T-cell (primary cell): ENCODE measurements at places on chromosomes 7 and 10.

- no peak for DNase-seq
Observed at GRCh38 chr7:101705331-101705730, 76.2 kb upstream of the MYL10 start.

GRCh38 chr7:30469303-30469702, 9.3 kb downstream of the NOD1 start:
- no peak for DNase-seq

GRCh38 chr10:123769647-123770046, 103.5 kb downstream of the GPR26 start:
- DNase-seq, result no peak

- DNase-seq, result no peak
Observed at GRCh38 chr10:113301342-113301984, 251.4 kb upstream of the HABP2 start.

GRCh38 chr10:80493522-80494051, 39.5 kb downstream of the TSPAN14 start:
- DNase-seq, result no peak

- DNase-seq, result no peak
Observed at GRCh38 chr7:134630893-134631292, 15.8 kb upstream of the BPGM start.

DNA sequence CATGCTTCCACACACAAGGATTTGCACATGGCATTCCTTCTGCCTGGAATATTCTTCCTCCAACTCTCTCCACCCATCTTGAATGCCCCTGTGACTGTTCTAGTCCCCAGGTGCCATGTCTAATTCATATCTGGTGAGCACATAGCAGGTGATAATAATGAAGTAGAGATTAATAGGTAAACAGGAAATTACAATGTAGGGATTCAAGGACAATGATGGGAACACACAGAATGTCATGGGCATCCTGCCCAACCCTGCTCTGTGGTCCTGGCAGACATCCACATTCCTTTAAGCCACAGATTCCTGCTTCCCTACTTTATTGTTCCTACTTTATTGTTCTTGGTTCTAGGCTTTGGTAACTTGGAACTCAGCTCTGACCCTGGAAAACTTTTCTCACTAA, 115.8 kb downstream of the THSD7A start:
- DNase-seq, result no peak

DNA sequence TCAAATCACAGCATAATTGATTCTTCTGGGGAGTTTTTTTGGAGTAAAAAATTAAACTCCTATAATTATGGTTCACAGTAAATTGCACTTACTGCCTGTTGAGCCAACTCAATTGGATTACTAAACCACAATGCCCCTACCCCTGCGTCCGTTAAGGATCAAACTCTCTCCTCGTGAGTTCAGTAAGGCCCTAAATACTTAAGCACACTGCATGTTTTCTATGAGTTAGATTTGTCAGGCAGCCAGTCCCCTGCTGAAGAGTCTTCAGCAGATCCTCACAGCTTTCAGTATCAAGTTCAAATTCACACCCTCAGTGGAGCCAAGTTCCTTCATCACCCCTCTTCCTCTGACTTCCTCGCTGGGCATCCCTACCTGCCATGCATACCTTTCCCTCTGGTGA, 275.0 kb upstream of the BMPER start:
- no peak for DNase-seq

GRCh38 chr7:125467996-125468854, 538.6 kb upstream of the POT1 start:
- DNase-seq, result no peak

- DNase-seq, result no peak
Observed at GRCh38 chr7:132004529-132004928, 448.1 kb upstream of the PODXL start.

DNA sequence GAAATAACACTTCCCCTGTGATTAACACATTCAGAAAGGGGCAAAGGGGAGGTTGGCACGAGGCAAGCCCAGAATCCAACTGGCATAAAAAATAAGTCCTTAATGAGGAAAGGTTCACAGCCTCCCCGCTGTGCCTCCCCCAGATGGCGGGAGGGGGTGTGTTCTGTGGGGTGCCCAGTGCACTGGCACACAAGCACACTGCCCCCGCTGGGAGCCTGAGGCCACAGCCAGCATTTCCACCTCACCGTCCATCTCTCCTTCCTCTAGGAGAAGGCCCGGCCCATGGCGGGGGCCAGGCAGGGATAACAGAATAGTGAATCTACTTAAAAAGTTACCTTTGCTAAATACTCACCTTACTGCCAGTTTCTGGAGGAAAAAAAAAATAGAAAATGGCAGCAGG, 43.2 kb downstream of the PRKAG2 start:
- no peak for DNase-seq

- DNase-seq, result no peak
Observed at GRCh38 chr7:19834566-19834965, 61.1 kb upstream of the TMEM196 start.
